ENCODE measurements at places on chromosomes 4 and X.

- no peak for DNase-seq
Observed at GRCh38 chr4:1783970-1784369, 9.1 kb upstream of the FGFR3 start.

DNA sequence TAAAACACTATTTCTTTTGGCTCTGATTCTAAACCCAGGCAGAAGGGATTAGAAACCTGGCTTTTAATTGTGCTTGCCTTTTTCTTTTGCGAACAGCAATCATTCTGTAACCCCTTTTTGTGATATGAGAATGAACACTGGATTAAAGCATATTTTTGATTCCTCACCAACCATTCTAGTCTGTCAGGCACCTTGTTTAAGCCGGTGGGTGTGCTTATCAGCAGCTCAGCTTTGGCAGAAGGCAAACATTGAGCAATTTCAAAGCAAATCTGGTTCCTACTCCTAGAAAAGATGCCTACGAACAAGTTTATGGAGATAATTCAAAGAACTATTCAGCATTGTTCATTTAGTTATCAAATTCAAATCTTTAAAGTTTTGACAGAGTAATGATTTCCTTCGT lies 265.1 kb upstream of the FAM241A start:
- no peak for DNase-seq

- no peak for DNase-seq
Observed at GRCh38 chr4:146643812-146644401, 5.2 kb downstream of the POU4F2 start.

GRCh38 chrX:1165535-1166196 lies 46.8 kb downstream of the CRLF2 start:
- DNase-seq = no peak

- DNase-seq = no peak
Observed at GRCh38 chr4:74473155-74473811, 28.3 kb downstream of the AREG start.

DNA sequence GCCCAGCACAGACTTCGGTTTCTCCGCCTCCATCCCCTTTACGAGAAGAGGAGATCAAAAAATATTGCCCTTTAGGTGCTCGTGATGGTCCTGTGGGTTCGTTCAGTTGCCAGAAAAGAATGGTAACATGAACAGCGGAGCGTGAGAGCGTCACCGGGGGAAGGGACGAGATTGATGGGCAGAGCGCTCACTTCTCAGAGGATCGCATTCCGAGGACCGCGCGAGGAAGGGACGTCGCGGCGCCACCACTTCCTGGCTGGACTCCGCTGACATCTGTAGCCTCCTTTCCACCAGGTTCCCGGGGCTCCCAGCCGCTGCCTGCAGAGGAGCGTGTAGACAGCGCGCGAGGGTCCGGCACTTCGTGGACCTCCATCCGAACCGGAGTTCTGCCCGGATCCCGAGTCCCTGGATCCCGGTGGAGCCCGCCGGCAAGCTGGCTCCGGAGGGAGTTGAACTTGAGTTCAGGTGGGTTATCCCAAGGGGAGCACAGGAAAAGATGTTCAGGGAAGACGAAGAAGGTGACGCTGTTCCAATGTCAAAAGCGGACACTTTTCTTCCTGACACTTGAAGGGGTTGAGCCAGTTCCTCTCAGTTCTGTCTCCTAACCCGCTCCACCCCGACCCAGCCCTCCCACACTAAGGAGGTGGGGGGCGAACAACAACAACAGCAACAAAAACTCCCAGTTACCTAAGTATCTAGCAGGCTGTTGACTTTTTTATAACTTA lies 484 bp downstream of the GALNTL6 start:
- peak; percentile 54 for DNase-seq
